ENCODE measurements at places on chromosomes 6 and 20. TPM values are rescaled to one million over a fixed set of nuclear protein-coding genes. Genes with fewer than 3 reads are reported as not detected.

The COL12A1 gene
- 5.4 TPM for polyA plus RNA-seq

The PROKR2 gene
- not detected for polyA plus RNA-seq

The MYBL2 gene
- 0.11 TPM for polyA plus RNA-seq

The OLIG3 gene
- not detected for polyA plus RNA-seq

The OXT gene
- polyA plus RNA-seq = not detected

The RTN4IP1 gene
- 17.4 TPM for polyA plus RNA-seq

The WFDC11 gene
- not detected for polyA plus RNA-seq

The CST5 gene
- polyA plus RNA-seq = not detected

The SLC44A4 gene
- 0.05 TPM for polyA plus RNA-seq

The KCNG1 gene
- 0.41 TPM for polyA plus RNA-seq

The CCHCR1 gene
- polyA plus RNA-seq = 9.6 TPM

The CCR6 gene
- not detected for polyA plus RNA-seq

The TUBB2B gene
- 4.7 TPM for polyA plus RNA-seq
